ENCODE measurements at places on chromosomes 2 and 18.

DNA sequence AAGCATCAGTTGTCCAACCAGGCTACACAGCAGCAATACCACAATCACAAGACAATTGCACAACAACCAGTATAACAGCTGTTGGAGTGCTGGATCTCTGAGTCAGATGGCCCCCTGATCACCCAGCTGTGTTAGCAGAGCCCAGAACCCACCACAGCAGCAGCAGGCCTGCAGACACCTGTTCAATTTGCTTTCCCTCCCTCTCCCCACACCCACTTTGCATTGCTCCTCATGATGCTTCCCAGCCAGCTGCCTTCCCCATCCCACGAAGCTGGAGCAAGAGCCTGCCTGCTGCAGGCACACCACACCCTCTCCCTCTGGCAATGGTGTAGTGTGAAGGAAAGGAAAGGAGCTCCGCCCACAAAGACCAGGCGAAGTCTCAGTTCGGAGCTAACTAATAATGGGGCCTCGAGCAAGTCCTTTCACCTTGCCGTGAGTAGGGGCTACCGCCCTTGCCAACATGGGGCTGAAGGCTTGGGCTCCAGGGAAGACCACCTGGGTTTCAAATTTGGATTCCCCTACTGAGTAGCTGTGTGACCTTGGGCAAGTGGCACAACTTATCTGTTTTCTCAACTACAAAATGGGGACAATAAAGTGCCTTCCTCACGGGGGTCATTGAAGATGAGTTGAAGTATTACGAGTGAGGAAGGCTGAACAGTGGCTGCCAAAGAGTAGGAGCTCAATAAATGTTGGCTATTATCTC, 19.4 kb upstream of the ZBTB7C start:
- no peak for DNase-seq

DNA sequence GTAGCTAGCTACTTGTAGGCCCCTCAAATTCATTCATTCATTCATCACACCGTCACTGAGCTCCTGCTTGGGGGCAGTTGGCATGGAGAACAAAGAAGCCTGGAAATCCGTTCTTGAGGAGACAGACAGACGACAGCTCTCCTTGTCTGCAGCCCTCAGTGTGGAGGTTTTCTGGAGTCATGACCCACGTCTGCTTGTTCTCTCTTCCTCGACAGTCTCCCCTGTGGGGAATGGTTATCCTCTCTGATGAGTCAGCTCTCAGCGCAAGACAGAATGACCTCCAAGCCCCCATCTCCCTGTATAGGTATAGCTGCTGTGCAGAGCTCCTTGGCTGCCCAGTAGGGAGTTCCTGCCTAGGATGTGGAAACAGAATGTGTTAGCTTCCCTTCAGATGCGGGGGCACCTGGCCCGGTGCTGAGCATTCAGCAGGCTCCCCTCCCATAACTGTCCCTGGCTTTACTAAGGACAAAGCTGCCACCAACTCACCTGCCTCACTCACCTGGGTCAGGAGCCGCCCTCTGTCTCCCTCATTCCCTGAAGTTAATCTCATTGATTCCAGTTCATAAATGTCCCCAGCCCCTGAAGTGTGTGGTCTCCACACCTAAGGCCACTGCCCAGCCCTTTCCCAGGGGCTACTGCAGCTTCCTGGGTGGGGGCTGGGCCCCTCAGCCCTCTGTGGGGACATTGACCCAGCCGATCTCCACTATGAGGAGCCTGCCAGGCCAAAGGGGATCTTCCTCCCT, 124.7 kb downstream of the ACKR3 start:
- no peak for DNase-seq

GRCh38 chr2:25234738-25235137, 66.4 kb upstream of the POMC start:
- no peak for DNase-seq

DNA sequence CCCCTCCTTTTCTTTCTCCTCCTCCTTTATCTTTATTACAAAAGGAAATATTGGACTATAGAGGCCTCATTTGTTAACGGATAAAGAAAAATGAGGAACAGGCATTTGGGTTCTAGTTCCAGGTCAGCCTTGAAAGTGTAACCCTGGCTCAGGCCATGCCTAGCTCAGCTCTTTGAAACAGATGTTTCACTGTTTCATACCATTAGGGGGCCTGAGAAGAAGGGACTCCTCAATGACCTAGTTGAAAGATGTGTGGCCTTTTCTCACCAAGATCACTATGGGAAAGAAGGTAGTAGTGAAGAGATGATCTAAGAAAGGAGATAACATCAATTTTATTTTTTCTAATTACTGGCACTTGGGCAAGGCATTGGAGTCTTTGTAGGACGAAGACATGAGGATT, 952.7 kb downstream of the SLC4A3 start:
- DNase-seq: no peak

GRCh38 chr18:7923105-7923504, 356.0 kb downstream of the PTPRM start:
- no peak for DNase-seq

DNA sequence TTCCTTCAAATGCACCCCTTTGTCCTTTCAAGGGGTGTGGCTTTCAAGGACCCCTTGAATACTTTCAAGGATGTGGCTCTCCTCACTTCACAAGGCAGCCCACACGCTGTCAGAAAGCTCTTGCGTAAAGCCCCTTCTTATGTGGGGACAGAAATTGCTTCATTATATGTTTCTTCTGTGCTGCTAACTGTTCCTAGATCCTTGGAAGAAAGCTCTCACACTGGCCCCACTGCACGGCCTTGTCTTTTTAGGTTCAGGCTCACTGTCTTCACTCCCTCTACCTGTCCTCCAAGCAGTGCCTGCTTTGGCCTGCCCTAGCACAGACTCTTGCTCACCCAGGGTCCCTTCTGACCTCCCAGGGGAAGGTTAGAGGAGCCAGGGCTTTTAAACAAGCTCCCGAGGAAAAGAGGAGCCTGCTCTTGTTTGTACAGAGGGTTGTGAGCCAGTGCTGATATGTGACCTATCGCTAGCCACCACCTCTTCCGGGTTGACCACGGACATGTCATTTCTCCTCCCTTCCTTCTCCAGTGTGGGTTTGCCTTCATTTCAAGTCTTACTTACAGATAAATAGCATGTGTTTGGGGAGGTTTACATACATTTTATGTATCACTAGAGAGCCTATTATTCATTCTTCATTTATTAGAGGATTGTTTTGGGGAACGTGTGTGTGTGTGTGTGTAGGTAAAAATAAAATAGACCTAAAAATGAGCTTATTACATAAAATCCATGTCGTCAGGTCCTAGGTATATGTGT, 94.7 kb downstream of the RTN4 start:
- no peak for DNase-seq

DNA sequence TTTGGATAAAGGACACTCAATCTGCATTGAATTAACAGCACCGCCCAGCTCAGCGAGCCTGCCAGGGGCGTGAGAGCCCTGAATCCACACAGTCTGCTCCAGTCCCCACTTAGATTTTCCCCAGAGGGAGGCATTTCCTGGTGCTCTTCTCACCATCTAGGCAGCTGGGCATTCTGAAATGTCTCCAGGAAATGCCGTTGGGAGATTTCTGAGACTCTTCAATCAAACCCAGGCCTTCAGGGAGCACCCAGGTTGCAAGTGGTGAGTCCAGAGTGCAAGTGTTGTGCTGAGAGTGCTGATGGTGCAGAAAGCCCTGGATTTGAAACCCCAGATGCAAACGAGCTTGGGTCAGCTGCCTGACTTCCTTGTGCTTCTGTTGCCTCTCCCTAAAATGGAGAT, 23.4 kb upstream of the TMEM37 start:
- DNase-seq: no peak

- DNase-seq: no peak
Observed at GRCh38 chr2:179592167-179592936, 269.1 kb downstream of the ZNF385B start.

DNA sequence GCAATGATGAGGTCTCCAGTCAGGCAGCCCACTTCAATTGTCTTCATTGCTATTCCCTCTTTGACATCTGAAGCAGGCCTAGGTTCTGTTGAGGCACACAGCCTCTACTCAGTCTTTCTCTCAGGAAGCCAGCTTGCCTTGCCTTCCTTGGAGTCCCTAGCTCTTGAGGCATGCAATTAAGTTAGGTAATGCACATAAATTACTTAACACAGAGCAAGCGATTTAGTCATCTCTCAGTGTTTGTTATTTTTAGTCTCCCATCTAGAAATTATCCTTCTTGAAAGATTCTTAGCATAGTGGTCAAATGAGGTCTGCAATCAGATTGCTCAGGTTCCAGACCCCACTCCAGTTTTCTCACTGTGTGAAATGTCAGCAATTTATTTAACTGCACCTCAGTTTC, 32.0 kb downstream of the SULT1C4 start:
- DNase-seq: no peak

GRCh38 chr2:130818809-130819208, 17.9 kb upstream of the ARHGEF4 start:
- DNase-seq: no peak

DNA sequence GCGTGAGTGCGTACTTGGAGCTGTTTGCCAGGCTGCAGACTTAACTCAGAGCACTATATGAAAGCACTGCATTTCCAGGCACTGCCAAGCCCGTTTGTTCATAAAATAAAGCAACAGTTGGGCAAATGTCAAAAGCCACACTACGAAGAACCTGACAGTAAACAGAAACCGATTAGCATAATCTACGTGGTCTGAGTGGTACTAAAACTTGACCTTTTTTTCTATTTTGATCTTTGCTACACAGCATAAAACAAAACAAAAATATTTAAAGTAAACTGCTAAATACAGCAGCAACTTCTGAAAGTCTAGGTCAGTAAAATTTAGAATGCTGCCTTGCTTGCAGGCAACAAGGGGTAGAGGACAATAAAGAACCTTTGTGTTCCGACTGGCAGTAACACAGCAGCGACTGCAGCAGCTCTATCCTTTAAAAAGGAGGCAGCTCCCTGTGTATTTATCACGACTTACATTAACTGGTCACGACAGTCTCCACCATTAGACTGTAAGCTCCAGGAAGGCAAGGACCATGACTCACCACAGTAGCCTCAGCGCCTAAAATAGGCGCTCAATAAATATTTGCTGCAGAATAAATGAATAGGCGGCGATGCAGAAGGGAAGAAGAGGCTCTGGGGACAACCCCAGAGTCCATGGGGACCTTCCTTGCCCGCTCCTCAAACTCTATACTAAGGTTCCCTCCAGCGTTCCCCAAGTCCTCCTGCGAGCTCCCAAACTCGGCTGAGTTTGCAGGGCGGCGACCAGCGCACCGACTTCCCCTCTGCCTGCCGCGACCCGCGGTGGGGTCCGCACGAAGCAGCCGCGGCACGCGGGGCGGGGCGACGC, 902 bp downstream of the SS18 start:
- no peak for DNase-seq

DNA sequence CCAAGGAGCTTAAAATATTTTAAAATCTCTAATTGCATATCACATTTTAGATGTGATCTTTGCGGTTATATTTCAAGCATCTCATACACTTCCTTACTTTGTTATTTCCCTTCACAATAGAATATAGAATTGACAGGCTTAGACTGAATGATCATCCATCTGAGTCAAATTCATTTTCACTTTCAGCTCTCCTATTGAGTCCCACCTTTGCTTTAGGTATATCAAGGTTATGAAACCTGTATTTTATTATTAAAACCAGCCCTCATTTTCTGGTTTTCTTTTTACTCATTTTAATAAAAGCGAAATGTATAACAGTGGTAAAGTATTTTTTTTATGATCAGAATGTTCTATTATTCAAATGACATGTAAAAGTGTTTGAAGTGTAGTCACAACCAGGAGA, 162.9 kb upstream of the KYNU start:
- no peak for DNase-seq

DNA sequence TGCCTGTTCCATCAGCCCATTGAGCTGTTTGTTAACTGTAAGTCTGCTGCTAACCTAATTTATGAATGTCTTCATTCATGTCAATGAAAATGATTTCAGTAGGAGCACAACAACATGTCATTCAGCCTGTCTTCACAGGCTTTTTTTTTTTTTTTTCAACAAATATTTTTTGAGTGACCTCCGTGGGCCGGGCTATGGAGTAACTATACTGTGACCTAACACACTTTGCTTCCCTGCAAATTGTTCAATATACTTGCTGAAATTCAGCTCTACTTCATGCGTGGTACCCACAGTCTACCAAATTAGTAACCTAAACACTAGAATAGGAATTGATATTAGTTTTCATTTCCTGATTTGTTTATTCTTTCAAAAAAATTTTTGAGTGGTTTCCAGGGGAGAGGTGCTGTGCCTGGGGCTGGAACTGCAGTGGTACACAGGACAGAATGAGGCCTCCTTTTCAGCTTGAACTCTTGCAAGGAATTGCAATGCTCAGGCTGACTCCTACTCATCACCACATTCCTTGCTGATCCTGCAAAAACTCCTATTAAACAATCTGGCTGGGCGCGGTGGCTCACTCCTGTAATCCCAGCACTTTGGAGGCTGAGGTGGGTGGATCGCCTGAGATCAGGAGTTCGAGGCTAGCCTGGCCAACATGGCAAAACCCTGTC, 87.1 kb downstream of the CDH20 start:
- DNase-seq: no peak
